WTC11 (cell line): ENCODE measurements at places on chromosomes 3 and 15. TPM values are rescaled to one million over a fixed set of nuclear protein-coding genes. Genes with fewer than 3 reads are reported as not detected.

Gene MORC1
- not detected in 3 replicates for total RNA-seq

Gene TMEM40
- 0.17 TPM in 1 of 3 replicates, not detected in the others for total RNA-seq

Gene ACSBG1
- 4.1 to 5.8 TPM (median 5.0 TPM) in 3 replicates for total RNA-seq

Gene NANOGP8
- total RNA-seq, result 1.9 to 2.1 TPM (median 1.9 TPM) in 3 replicates

Gene CORO2B
- total RNA-seq, result 3.5 to 4.9 TPM (median 3.6 TPM) in 3 replicates

Gene AADACL2
- total RNA-seq, result not detected in 3 replicates

DNA sequence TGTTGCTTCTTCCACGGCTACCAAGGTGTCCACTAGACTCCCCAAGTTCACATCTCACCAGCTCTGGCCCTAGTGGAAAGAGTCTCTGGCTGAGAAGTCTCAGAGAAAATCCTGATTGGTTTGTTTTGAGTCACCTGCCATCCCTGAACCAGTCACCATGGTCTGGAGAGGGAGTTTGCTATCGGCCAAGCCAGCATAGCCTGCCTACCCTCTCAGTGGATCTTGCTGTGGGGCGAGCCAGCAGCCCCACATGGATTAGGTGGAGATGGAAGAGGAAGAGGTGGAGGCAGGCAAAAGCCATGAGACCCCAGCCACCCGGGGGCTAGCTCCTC is 48.1 kb upstream of the FLNB start:
- no peak overlapping the region; the same call in 1 of the 2 replicates for H3K27ac ChIP-seq
- DNase-seq, result no peak
- no peaks in the 10 kb centered on the region for H3K36me3 ChIP-seq
- H3K27me3 ChIP-seq, result no peaks in the 10 kb centered on the region
- H3K4me3 ChIP-seq, result no peak overlapping the region
- H3K4me1 ChIP-seq, result peaks cover 6% of the 10 kb centered on the region

DNA sequence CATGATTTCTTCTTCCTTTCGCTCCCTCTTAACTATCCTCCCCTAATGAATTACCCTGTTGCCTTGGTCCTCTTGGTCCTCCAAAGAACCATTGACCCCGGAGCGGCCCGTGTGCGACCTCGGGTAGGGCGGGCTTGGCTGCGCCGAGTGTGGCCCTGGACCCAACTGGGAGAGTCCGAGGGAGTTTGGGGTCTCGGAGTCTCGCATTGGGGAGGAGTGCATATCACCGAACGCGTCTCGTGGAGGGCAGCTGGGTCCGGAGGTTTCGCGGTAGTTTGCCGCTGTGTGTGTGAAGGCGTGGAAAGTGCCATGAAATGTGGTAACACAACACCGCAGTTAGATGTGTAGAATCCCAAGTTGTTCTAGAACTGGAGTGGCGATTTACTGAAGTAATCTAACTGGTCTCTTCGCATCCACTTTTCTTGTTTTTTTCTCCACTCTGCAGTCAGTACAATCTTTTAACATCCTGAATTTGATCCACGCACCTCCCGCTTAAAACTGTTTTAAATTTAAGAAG is 363 bp downstream of the GTF2E1 start:
- H3K4me3 ChIP-seq, result peak overlapping the region; percentile 83
- H3K36me3 ChIP-seq, result peaks cover 37% of the 10 kb centered on the region
- DNase-seq, result peak; percentile 26
- H3K27ac ChIP-seq, result peak overlapping the region; percentile 89
- H3K27me3 ChIP-seq, result no peaks in the 10 kb centered on the region

DNA sequence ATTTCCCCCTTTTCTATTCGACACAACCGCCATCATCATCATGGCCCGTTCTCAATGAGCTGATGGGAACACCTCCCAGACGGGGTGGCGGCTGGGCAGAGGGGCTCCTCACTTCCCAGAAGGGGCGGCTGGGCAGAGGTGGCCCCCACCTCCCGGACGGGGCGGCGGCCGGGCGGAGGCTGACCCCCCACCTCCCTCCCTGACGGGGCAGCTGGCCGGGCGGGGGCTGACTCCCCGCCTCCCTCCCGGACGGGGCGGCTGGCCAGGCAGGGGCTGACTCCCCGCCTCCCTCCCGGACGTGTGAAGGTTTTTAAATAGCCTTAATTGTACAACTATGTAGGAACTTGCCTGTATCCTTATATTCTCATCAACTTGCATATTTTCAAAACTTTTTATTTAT is 20.9 kb upstream of the SPSB4 start:
- DNase-seq, result no peak
- peaks cover 4% of the 10 kb centered on the region for H3K4me1 ChIP-seq
- H3K36me3 ChIP-seq, result peaks cover 7% of the 10 kb centered on the region
- H3K4me3 ChIP-seq, result no peak overlapping the region
- peaks cover 3% of the 10 kb centered on the region; the same call in 1 of the 2 replicates for H3K27me3 ChIP-seq
- H3K27ac ChIP-seq, result no peak overlapping the region

- H3K27ac ChIP-seq, result no peak overlapping the region
- H3K4me1 ChIP-seq, result no peaks in the 10 kb centered on the region
- H3K4me3 ChIP-seq, result no peak overlapping the region
- H3K27me3 ChIP-seq, result peaks cover 25% of the 10 kb centered on the region
- DNase-seq, result no peak
These were observed 155.6 kb downstream of the GOLGA6L4 start for GRCh38 chr15:84391191-84391590.

GRCh38 chr3:179702271-179702947 is 49.6 kb downstream of the USP13 start:
- no peak for DNase-seq
- H3K27ac ChIP-seq, result peak overlapping the region; percentile 94
- peaks cover 30% of the 10 kb centered on the region for H3K4me1 ChIP-seq
- H3K4me3 ChIP-seq, result no peak overlapping the region
- no peaks in the 10 kb centered on the region for H3K27me3 ChIP-seq

GRCh38 chr3:119468041-119468440 is 722 bp upstream of the POGLUT1 start:
- no peaks in the 10 kb centered on the region for H3K27me3 ChIP-seq
- peak overlapping the region; percentile 93 for H3K4me3 ChIP-seq
- no peak for DNase-seq

- H3K27ac ChIP-seq, result no peak overlapping the region
- no peaks in the 10 kb centered on the region for H3K36me3 ChIP-seq
- no peak for DNase-seq
- no peak overlapping the region for H3K4me3 ChIP-seq
- no peaks in the 10 kb centered on the region for H3K27me3 ChIP-seq
- H3K4me1 ChIP-seq, result peaks cover 16% of the 10 kb centered on the region
These were observed 216.3 kb downstream of the RPLP1 start for GRCh38 chr15:69668963-69669362.

DNA sequence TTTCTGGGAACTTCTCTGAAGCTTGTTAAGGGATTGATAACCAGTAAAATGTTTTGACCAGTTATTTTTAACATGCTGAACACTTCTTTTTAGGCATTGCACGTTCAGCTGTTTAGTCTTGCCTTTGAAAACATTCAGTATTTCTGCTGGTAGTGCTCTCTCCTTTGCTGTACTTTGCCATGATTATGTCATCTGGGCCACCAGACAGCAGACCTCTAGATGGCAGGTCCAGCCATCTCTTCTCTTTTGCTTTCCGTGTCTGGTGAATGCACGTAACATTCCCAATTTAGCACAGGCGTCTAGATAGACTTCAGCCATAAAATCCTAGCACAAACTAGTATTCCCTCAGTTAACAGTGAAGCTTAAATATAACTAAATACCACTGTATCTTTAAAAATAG is 57.8 kb downstream of the RAB7A start:
- peaks cover 65% of the 10 kb centered on the region for H3K4me1 ChIP-seq
- no peak overlapping the region for H3K4me3 ChIP-seq
- DNase-seq, result no peak
- peaks cover 4% of the 10 kb centered on the region; the same call in 1 of the 2 replicates for H3K36me3 ChIP-seq
- peak overlapping the region; percentile 4; the same call in 1 of the 2 replicates for H3K27ac ChIP-seq
- no peaks in the 10 kb centered on the region for H3K27me3 ChIP-seq
